GM04504 (cell line): ENCODE measurements at places on chromosomes 3 and 15.
A peak's percentile ranks its signal among the peaks of the same experiment; 100 is the strongest.

DNA sequence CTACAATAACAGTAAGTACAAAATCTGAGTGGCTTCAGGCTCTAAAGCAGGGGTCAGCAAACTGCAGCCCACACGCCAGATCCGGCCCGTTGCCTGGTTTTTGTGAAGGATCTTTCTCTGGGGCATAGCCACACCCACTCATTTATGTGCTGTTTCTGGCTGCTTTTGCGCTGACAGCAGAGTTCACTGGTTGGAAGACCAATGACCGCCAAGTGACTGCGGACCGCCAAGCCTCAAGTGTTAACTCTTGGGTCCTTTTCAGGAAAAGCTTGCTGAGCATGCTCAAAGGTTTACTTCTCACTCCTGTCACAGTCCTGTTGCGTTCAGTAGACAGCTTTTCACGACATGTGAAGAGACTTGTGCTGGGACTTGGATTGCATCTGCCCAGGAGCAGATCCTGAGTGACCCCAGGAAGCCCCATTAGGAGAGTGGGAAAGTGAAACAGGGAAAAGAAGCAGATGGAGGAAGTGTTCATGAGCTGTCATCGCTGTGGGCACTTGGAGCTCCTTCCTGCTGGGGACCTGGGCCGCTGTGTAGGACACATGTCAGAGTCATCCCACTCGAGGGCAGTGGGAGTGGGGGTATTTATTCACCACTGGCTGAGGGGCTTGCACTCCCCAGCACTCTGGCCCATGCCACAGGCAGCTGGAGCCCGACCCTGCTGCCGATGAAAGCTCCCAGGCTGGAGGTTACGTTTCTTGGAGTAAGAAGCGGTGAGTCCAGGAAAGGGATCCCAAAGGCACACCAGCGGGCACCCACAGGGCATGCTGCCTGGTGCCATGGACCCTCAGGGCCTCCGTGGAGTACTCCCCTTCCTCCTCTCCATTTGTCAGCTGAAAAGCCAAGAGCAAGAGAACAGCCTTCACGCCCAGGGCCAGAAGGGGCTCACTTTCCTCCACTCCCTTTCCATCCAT lies 249.1 kb downstream of the PLCL2 start:
- no peak for DNase-seq

GRCh38 chr3:155778462-155778861 lies 27.6 kb downstream of the C3orf33 start:
- DNase-seq: no peak

DNA sequence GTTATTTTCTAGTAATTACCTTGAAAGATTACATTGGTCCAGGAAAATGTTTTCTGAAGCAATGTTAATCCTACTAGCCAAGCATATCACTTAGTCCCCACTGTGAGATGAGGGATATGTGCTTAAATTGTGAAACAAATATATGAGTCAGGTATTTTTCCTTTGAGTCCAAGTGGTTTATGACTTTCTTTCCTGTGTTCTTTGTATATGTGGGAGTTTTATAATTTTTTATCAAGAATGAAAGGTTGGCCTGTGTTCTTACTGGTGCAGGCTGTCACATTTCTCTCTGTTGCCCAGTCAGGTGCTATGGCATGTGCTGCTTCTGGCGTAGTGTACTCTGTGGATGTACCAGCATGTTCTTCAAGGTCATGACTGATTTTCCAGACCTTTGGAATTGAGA lies 147.4 kb downstream of the CMSS1 start:
- DNase-seq: peak; percentile 15

- DNase-seq: peak; percentile 38
Measured at GRCh38 chr15:41546851-41547786, 3.1 kb upstream of the RPAP1 start.

- DNase-seq: no peak
Measured at GRCh38 chr3:88997260-88997659, 110.2 kb upstream of the EPHA3 start.

GRCh38 chr3:134059035-134059601 lies 29.4 kb upstream of the SLCO2A1 start:
- DNase-seq: no peak

DNA sequence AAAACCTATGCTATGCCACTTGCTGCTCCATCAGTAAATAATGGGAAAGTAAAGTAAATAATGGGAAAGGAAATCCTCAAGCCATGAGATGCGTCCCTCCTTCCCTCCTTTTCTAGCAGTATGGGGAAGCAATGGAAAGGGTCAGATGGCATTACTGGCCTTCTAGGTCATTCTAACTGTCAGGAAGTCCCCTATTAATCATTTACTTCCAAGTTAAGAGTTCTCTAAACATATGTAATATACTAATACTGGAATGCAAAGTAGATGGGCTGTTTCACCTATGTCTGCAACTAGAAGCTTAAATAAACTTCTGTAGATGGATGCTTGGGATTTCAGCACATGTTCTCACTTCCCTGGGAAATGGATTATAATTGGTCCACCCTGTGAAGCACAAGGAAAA lies 55.9 kb downstream of the MDFIC2 start:
- DNase-seq: no peak

- no peak for DNase-seq
Measured at GRCh38 chr3:23876923-23877322, 39.9 kb downstream of the NKIRAS1 start.

- no peak for DNase-seq
Measured at GRCh38 chr3:184315543-184315867, 1.1 kb downstream of the EIF4G1 start.

DNA sequence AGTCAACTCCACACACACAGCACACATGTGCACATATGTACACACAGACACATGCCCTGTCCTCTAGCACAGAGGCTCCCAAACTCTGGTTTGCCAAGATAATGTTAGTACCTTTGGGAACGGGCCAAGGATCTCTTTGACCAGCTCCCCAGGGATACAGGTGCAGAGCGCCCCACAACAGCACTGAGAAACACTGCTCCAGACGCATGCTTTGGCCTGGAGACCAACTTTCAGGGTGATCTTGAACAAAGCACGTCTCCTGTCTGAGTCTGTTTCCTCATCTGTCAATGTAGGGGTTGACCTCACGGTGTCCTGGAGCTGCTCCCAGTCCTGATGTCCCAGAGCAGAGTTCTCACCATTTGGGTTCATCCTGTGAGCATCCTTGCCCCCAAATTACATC lies 15.9 kb upstream of the SKOR1 start:
- DNase-seq: no peak

DNA sequence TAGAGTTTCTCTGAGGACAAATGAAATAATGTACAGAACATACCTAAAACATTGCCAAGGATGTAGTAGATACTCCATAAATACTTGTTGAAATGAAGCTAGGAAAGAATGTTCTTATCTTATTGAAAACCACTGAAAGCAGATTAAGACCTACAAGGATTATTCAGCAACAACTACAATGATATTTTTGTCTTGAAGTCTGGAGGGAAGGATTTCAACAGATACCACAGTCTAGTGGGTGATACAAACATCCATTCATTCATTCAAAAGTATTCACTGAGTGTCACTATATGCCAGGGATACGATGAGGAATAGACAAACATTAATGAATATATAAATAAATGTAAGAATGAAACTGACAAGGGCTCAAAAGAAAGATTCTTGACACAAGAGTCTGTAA lies 74.7 kb upstream of the THBS1 start:
- no peak for DNase-seq

DNA sequence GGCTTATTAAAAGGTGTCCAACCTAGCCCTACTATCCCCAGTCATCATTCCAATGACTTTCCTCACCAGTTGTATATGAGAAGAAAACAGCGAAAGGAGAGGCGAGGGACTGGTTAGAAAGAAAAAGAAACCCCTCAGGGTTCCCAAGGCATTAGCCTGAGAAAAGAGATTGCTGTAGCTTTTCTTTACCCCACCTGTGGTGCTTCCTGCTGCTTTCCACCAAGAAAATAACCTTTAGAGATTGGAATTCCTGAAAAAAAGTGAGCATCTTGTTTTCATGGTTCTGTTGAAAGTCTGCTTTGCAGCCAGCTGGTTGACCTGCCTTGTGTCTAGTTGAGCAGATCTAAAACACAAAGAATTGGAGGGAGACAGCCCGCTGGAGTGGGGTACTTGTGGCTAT lies 196.4 kb downstream of the CADPS start:
- DNase-seq: no peak

DNA sequence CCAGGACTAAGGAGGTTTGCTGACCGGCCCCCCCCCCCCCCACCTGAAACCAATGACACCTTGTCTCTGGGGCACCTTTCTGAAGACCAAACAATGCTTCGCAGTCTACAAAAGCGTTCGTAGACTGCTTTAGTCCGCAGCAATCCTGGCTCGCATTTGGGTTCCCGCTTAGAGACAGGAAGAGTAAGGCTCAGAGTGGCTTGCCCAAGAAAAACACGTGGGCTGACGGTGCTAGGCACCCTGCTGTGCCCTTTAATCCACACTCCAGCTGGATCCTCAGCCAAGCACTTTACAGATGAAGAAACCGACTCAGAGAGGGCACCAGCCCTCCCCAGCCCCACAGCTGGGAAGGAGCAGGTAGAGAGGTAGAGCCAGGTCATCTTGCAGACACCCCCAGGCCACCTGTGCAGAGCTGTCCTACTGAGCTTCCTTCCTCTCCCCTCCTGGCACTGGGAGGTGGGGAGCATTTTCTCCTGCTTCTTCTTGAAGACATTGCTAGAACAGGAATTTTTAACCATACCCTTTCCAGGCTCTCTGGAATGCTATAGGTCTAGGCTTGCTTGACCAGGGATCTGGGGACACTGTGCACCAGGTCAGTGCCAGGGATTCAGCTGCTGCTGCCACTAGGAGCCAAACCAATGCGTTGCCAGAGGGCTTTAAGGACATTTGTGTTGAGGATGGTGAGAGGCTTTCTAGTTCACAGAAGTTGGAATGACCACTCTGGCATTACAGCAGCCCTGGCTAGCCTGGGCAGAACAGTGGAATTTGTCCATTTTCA lies 1.0 kb upstream of the KLF15 start:
- DNase-seq: no peak

- no peak for DNase-seq
Measured at GRCh38 chr3:169813278-169813677, 574 bp upstream of the LRRC34 start.

- DNase-seq: no peak
Measured at GRCh38 chr3:25495726-25496253, 67.7 kb downstream of the RARB start.

DNA sequence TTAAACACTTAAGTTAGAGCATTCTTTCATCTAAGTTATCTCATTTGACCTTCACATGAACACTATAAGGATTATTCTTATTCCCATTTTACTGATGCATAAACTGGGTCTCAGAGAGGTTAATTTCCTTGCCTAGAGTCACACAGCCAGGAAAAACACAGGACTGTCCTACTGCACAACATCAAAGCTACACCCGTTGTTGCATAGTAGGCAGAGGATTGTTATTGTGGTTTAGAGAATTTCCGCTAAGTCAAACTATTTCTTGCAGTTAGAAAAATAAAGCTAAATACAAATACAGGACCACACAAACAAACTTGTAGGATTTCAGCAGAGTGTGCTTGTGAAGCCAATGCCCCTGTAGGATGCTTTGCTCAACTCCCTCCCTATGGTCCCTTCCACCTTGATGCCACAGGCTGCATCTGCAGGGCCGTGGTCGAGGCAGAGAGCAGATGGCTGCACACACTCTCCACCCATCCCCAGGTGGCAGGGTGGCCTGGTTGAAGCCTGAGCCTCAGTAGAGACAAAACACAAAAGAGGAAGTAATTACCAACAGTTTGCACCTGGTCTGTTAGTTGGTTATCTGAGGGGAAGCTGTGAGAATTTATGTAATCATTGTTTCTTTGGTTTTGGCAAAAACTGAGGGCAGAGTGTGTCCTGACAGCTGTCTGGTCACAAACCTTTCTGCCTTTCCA lies 41.1 kb upstream of the SKOR1 start:
- DNase-seq: no peak

DNA sequence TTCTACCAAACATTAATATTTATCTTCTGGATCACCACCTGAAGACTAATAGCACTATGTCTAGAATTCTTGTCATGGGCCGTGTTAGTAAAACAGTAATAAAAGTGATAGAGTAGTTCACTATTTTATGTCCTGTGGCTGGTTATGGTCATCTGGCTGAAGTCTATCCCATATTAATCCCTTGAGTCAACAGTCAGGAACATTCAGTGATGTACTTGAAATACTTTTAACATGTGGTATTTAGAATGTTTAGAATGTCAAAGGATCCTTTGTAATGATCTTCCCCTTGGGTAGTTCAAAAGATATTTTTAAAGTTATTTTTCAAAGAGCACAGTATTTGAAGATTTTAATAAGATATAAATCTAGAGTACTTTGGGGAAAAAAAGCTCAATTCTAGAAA lies 117.0 kb downstream of the MBNL1 start:
- DNase-seq: peak; percentile 57

GRCh38 chr3:120496278-120497002 lies 45.6 kb upstream of the FSTL1 start:
- peak; percentile 67 for DNase-seq
